Stimulated activated CD8-positive, alpha-beta memory T cell treated with anti-CD3 and anti-CD28 coated beads, Interleukin-4, amount 100 ng/mL, for 1 hour (primary cell): ENCODE measurements at places on chromosomes 16 and 17.

DNA sequence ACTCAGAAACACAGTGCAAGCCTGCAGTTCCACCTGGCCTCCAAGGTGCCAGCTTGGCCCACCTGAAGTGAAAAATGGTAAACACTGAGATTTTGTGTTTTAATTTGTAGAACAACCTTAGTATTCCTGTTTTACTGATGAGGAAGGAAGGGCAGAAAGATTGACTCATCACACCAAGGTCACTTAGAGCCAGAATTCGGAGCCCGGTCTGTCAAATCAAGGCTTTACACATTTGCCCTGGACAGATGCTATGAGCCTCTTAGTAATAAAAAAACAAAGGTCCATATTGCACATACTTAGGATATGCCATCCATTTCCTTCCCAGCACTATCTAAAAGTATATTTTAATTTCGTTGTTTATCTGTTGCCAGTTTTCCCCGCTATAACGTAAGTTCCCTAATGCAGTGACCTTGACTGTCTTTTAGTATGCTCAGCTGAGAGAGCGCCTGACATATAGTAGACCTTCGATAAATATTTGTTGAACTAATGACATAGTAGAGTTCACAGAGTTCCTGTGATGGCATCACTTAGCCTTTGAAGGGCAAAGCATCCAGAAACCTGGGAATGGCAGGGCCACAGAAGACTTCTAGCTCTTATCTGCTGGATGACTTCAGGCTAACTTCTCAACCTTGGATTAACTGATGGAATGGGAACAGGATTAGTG is 7.2 kb upstream of the TBKBP1 start:
- DNase-seq: no peak

GRCh38 chr17:77772461-77772897 is 186.0 kb upstream of the TNRC6C start:
- DNase-seq: peak; percentile 29

DNA sequence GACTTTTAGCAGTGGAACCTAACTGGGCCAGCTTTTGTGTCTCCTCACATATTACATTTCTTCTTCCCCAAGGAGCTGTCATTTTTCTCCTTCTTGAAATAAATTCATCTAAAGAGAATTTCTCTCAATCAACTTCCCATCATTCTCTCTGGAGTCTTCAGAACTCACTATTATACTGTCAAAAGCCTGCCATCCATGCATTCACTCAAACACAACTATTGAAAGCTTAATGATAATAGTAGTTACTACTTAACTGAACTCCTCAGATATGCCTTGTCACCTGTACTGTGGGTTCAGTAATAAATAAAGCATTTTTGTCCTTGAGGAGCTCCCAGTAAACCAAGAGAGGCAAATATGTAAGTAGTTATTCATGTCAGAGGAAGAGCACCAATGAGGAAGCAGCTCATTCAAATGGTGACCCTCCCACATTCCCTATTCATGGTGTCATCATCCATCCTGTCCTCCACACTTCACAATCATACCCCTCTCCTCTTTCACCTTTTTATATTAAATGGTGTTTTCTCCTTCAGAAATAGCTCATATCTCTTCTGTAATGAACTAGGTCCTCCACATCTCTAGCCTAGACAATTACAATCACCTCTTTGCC is 162.6 kb downstream of the CA10 start:
- DNase-seq: no peak

DNA sequence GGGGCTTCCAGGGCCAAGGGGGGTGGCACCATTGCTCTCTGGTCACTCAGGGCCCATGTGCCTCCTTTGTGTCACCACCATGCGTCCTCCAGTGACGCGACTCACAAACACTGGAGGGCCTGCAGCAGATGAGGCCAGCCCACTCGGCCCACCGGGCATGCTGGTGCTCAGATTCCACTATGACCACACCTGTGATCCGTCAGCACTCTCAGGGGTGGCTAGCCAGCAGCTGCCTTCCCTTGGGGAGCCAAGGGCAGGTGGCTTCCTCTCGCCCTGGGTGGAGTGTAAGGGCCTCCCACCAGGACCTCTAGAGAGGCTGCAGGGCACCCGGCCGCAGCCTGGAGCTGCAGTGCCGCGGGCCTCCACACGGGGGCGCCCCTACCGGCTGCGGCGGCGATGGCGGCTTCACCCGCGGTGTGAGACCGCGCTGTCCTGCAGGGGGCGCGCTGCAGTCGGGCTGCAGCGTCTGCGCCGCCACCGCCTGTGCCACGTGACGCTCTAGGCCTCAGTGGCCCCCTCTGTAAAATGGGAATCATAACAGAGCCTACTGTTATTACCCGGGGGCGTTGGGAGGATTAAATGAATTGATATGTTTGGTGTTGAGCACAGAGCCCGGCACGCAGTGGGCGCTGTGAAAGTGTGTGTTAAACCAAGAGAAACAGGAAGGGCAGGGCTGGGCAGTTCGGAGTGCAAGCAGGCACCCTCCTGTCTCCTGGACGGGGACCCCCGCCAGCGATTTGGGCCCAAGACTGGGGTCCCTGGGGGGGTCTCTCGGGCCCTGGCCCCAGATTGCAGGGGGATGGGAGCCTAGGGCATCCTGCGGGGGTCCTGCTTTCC is 192.4 kb upstream of the GSE1 start:
- DNase-seq: peak; percentile 60

GRCh38 chr17:37710344-37710886 is 34.4 kb downstream of the HNF1B start:
- no peak for DNase-seq

DNA sequence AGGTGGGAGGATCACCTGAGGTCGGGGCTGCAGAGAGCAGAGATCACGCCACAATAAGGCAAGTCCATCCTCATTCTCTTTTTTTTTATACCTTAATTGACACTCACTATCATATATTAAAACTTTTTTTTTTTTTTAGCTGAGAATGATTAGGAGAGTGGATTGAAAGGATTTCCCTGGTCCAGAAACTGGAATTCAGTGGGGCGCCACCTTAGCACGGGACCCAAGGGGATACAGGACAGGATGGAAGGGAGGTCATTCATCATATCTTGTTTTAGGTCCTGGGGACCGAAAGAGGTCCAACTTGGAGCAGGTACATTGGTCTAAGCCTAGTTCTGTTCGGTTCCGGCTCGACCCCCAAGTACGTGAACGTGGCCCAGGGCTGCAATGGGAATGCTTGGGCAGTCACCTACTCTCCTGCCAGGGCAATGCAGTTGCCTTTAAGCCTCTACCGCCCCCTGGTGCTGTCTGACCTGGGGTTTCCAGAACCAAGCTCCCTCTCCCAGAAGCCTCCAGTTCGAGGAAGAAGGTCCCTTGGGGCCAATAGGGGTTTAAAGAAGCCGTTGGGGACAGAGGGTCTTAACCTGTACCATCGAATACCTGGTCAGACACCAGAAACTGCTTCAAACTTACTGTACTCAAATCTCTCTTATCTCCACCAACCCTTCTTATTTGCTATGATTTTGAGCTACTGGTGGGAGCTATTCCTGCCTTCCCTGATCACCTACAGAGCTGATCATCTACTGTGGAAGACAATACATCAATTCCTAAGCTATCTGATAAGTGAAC is 19.9 kb upstream of the GPATCH8 start:
- DNase-seq: no peak

GRCh38 chr16:11283820-11284248 is 2.7 kb upstream of the PRM1 start:
- DNase-seq: no peak

- no peak for DNase-seq
Observed at GRCh38 chr17:14201021-14201987, 35.4 kb downstream of the CDRT15 start.

- no peak for DNase-seq
Observed at GRCh38 chr17:17435323-17435722, 41.5 kb upstream of the MED9 start.

- no peak for DNase-seq
Observed at GRCh38 chr16:28491230-28491969, 474 bp downstream of the CLN3 start.

GRCh38 chr17:17186051-17186450 is 20.1 kb downstream of the PLD6 start:
- no peak for DNase-seq

- DNase-seq: no peak
Observed at GRCh38 chr17:57638284-57638683, 106.8 kb downstream of the CCDC182 start.

DNA sequence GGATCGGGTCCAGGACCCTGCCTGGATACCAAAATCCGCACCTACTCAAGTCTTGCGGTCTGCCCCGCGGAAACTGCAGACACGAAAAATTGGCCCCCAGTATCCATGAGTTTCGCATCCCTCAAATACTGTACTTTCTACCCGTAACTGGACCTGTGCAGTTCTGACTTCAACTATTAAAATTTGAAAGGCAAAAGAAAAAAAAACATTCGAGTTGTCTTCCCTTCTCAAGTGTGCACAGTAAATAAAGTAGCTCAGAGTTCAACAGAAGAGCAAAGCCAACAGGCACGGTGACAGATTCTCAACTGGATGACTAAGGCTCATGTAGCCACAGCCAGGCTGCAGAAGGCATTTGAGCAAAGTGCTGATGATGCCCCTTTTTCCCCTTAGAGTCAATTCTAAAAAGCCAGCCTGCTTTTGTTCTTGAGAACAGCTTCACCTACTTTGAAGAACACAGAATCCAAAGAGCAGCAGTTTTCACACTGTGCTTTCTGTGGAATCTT is 32.5 kb downstream of the MARF1 start:
- no peak for DNase-seq

DNA sequence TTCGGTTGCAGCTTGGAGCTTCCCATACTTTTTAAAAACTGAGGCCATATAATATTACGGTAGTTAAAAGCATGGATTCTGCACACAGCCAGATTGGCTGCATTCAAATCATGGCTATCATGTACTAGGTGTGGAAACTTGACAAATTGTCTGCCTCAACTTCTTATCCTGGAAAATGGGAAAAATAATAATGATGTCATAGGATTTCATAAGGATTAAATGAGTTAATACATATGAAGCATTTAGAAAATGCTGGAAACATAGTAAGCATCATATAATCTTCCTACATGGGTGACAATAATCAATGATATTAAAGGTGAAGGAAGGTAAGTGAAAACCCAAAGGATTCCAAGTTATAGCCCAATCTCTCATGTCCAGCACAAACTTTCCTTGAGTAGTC is 588.5 kb upstream of the HSBP1 start:
- DNase-seq: no peak

DNA sequence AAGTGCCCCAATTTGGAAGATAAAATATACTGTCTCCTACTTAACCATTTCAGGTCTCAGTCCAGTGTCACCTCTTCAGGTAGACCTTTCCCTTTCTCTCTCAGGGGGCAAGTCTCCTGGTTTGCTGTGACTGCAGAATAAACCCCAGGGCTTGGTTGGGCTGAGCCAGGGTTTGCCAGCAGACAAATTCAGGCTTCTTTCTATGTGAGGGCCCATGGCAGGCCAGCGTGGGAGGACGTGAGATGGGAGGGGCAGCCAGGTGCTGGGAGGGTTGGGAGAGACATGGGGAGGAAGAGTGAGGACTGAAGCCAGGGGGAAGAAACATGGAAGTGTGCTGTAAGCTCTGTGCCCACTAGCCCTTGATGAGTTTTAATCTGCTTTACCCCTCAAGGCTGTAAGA is 163.2 kb downstream of the SPECC1 start:
- no peak for DNase-seq

- no peak for DNase-seq
Observed at GRCh38 chr17:41476866-41477815, 3.8 kb downstream of the KRT35 start.
